CD8-positive, alpha-beta memory T cell (primary cell): ENCODE measurements at places on chromosomes 7 and 10. TPM values are rescaled to one million over a fixed set of nuclear protein-coding genes. Genes with fewer than 3 reads are reported as not detected.

DNA sequence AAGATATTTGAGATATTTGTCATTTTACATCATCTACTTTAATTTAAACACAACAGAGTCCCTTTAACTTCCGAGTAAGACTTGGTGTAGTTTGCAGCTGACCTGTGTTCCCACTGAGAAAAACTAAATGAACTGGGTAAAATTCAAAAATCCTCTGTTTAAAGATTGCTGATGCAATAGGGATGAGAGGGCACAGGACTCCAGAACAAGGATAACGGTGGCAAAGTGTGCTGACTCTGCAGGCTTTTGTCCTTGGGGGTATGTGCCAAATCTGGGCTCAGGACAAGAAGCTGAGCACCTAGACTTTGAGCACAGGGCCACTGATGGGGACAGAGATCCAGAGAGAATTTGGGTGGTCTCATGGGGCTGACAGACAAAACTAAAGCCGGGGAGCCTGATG, 156.8 kb downstream of the CCDC71L start:
- no peak for DNase-seq

DNA sequence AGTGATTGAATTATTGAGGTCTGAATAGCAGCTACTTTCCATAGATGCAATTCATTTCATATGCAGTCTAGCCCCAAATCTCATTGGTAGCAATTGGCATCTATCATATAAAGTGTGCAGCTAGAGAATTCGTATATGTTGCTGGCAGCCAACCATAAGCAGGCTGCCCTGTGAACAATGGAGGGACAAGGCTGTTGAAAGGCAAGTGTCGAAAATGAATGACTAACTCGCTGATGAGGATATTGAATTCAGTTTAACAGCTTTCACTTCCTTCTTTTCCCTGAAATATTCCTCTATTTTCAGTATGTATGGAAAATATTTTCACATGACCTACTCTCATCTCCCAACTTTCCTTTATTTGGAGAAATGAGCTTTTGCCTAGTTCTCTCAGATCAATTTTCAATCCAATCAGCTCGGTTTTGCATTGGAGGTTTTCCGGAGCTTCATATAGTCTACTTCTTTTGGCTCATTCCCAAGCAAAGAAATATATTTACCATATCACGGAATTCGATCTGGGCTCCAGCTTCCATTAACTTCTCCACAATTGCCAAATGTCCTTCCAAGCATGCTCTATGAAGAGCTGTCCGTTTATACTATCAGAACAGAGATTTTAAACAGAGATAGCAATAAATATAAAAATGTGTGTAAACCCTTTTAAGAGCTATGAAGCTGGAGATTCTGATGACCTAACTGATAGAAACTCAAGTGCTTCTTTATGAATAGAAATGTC, 3.5 kb downstream of the ANKRD1 start:
- DNase-seq, result no peak

DNA sequence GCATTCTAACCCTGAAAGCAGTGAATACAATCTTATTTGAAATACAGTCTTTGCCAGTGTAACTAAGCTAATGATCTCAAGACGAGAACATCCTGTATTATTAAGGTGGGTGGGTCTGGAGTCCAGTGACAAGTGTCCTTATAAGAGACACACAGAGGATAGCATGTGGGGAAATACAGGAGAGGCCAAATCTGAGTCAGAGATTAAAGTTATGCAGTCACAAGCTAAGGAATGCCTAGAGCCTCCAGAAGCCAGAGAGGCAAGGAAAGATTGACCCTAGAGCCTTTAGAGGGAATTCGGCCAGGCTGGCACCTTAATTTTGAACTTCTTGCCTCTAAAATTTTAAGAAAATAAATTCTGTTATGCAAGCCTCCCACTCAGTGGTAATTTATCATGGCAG, 87.5 kb upstream of the HGF start:
- no peak for DNase-seq

DNA sequence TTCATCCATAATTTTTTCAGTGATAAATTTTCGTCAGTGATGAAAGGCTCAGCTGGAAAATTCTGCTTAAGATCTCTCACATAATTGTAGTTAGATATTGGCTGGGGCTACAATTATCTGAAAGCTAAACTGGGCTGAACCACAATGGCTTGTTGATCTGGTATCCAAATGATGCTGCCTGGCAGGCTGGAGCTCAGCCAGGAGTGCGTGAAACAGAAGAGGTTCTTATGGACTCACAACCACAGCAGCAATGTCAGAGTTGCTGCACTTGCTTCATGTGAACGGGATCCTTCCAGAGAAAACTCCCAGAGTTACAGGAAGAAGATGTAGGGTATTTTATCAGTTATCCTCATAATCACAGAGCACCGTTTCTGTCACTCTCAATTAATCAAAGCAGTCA, 533.2 kb upstream of the POM121L12 start:
- DNase-seq, result no peak

- DNase-seq, result no peak
Measured at GRCh38 chr10:51144161-51144781, 70.0 kb downstream of the PRKG1 start.

The NAT16 gene
- total RNA-seq, result not detected
